Stimulated activated naive CD8-positive, alpha-beta T cell treated with anti-CD3 and anti-CD28 coated beads, Interleukin-15, Interleukin-2, amounts not matched to agents 100 U/mL and 50 U/mL, for 24 hours (primary cell): ENCODE measurements at places on chromosomes 6 and 20.

- no peak for DNase-seq
These were observed 473.9 kb downstream of the PKHD1 start for GRCh38 chr6:51613558-51613957.

DNA sequence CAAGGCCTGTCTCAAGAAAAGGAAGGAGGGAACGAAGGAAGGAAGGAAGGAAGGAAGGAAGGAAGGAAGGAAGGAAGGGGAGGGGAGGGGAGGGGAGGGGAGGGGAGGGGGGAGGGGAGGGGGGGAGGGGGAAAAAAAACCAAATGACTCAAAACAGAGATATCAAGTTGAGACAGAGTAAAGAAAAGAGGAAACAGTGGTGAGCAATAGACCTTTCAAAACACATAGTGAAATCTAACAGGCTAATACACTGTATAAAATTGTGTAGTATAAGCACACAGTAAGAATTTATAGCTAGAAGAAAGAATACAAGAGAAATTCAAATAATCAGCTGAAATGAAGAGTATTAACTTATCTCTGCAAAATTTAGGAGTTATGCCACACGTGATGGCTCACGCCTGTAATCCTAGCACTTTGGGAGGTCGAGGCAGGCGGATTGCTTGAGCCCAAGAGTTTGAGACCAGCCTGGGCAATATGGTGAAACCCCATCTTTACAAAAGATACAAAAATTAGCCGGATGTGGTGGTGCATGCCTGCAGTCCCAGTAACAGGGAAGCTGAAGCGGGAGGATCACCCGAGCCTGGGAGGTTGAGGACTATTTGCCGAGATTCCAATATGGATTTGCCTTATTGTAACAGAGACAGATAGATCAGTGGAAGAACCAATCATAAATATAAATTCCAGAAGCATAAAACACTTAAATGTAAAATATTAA is 123.2 kb downstream of the PRND start:
- no peak for DNase-seq

GRCh38 chr6:16873698-16874097 is 112.4 kb upstream of the ATXN1 start:
- DNase-seq: no peak

DNA sequence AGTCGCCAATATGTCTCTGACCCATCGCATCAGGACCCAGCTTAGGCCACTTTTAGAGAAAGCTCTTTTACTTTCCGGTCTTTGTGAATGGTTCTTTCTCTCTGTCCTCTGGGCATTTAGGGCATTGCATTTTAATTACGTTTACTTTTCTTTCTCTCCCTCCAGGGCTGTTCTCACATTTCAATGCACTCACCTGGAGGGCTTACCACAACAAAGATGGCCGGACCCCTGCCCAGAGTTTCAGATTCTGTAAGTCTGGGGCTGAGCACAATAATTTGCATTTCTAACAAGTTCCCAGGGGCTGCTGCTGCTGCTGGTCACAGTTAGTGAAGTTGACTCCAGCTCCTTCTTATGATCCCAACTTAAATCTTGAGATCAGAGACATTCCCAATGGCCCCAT is 3.0 kb downstream of the ANKRD66 start:
- no peak for DNase-seq

- no peak for DNase-seq
These were observed 1.8 kb downstream of the PAX1 start for GRCh38 chr20:21707267-21707666.

DNA sequence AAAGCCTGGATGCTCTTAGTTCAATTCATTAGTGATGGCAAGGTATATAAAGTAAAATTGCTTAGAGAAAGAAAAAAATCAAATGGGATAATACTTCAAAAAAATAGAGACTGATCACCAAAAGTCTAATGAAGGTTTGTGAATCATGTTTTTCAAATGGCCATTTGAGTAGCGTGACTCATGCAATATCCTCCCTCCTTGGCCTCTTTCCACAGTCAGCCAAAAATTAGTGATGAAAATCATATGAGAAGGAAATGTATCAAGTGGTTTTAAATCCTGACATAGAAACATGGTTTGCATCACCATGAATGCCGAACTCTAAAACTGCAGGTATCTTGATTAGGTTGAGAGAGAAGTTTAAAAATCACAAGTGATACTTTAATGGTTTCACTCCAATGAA is 1.2 kb upstream of the COL19A1 start:
- no peak for DNase-seq

GRCh38 chr20:1185316-1185741 is 548 bp upstream of the TMEM74B start:
- peak; percentile 14 for DNase-seq

DNA sequence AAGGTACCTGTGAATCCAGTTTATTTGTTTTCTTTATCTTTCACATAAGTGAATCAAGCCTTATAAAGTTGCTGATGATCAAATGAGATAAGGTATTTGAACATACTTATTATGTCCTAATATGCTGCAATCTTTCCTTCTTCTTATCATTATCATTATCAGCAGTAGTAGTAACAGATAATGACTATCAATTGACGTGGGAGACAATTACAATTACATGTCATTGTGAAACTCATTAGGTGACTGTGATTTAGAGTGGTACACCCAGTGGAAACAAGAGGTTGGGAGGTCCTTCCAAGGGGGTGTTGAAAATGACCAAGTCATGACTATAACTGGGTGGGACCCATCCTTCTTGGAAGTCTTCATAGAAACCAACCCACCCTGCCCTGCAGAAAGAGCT is 2.8 kb downstream of the CLIC5 start:
- DNase-seq: no peak

GRCh38 chr6:125512621-125513020 is 210.9 kb upstream of the HDDC2 start:
- DNase-seq: no peak

- DNase-seq: no peak
These were observed 88.8 kb upstream of the AHI1 start for GRCh38 chr6:135586388-135586787.

DNA sequence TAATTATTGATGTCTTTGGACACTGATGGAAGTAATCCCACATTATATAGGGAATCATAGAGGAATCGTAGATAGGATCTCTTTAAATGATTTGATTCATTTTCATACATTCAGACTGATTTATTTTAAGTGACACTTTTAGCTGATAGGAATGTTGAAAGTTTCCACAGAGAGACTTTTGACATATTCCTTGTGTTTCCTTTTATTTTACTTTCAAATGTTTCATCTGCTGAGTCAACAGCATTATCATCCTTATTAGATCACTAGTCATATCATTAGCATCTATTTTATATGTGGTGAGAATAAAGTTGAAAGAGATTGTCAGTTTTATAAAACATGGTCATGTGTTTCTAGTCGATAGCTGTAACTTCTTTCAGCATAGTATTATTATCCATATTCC is 13.4 kb downstream of the DCBLD1 start:
- DNase-seq: no peak

DNA sequence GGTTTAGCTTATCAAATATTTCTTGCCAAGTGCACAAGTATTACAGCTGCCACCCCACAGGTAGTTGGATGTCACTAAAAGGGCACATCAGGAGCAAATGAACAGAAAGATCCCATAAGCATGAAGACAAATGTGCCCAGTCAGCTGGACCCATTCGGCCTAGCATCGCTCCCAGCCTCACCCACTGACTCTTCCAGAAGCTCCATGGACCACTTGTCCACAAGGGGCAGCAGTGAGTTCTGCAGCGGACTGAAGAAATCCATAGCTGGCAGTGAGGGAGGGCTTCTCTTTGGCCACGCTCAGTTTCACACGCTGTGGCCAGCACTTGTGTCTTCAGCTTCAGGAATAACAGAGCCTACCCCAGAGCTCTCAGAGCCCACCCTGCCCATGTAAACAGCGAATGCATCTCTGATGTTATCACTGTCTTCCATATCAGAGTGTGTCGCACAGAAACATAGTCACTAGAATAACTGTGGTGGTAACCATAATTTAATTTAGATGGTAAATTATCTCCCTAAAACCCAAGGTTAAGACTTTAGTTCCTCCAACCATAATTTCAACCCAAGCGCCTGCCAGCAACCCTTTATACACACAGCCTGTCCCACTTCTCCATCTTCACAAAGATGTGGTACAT is 15.8 kb downstream of the CGA start:
- DNase-seq: peak; percentile 76

DNA sequence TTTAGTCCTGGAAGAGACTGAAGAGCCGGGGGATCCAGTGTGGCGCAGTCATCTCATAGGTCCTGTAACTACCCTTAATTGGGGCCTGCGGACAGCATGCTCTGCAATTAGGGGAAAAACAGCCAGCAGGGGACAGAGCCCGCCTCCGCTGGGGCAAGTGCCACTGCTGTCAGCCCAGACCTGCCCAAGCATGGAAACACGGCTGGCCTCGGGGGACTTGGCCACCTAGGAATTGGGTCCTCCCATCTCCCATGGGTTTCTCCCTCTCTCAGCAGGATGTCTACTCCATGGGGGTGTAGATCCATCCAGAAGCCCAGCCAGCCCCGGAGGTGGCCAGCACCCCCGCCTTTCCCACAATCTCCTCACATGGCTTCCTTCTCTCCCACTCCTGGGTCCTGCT is 3.6 kb downstream of the GHRH start:
- DNase-seq: no peak

- DNase-seq: peak; percentile 38
These were observed 23.0 kb upstream of the SLC22A7 start for GRCh38 chr6:43274916-43275597.

GRCh38 chr20:14521016-14521415 is 183.6 kb upstream of the FLRT3 start:
- DNase-seq: no peak

- peak; percentile 87 for DNase-seq
These were observed 2.2 kb downstream of the PIM1 start for GRCh38 chr6:37171970-37172812.

DNA sequence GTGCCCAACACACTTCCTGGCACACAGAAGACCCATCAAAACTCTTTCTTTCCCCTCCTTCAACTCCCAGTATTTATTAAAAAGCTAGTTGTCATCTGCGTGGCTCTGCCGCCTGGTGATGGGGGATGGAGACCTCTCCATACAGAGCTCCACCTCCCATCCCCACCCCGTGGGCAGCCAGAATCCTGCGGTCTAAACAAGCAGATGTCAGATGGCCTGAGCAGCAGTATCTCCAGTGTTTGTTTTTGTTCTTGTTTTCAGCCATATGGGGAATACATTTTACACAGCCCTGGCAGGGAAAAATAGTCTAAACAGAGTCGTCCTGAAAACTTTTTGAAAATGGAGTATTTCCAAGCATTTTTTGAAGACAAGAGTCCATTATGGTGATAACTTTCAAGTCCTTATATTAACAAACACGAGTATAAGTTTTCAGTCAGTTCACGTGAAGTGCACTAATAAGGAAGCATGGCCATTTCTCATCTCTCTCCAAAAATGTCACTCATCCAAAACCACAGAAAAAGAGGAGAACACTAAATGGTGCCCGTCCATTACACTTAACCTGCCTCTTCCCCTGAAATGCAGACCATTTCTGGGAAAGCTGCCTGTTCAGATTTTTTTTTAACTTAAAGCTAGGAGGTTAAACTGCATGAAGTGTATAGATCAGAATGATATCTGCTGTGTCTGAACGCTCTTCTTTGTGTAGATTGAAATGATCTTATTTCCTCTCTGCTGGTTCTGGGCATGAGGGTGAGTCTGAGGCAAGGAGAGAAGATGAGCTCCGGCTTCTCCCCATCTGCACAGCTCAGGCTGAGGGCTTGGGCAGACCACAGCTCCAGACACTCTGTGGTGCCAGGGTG is 91.0 kb downstream of the TCP11 start:
- DNase-seq: no peak

- no peak for DNase-seq
These were observed 13.0 kb downstream of the UNC5CL start for GRCh38 chr6:41025966-41026530.

DNA sequence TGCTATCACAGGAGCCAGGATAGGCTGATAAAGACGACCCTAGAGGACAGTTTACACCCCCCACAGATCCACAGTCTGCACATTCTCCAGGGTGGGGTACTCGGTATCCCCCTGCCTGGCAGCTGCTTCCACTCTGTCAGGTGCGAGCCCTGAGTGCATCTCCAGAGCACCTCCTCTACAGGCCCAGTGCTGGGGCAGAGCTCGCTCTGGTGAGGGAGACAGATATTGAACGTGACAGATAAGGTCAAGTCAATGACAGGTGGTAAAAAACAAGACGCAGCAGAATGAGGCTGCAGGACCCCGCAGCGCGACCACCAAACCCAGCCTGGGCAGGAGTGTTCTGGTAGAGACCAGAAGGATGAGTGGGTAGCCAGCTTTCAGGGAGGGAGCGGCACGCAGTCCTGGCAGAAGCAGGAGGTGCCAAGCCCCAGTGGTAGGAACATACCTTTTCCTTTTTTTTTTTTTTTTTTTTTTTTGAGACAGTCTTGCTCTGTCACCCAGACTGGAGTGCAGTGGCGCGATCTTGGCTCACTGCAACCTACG is 12.4 kb upstream of the MYL9 start:
- no peak for DNase-seq

GRCh38 chr6:74755196-74755595 is 450.7 kb downstream of the COL12A1 start:
- DNase-seq: no peak

GRCh38 chr6:169087443-169088041 is 166.1 kb downstream of the THBS2 start:
- DNase-seq: no peak

- DNase-seq: no peak
These were observed 67.3 kb downstream of the LY86 start for GRCh38 chr6:6655805-6656251.

GRCh38 chr20:22462975-22463914 is 121.1 kb downstream of the FOXA2 start:
- no peak for DNase-seq

GRCh38 chr6:67914419-67914818 is 720.7 kb upstream of the ADGRB3 start:
- DNase-seq: no peak

DNA sequence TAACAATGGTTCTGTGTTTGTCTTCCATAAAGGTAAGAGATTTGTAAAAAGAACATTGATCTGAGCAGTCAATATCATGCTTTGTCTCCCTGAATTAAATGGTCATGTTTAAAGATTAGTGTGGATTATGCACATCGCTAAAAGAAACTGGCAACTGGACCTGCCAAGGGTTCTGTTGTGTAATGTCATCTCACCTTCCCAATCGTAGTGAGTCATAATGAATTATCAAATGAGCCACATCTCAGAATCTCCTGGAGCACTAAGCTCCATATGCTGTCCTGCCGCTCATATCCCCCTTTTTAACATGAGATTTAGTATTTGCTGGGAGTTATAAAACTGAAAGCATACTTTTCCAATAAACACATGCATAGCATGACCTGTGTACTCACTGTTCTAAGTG is 187.0 kb upstream of the OPRM1 start:
- no peak for DNase-seq

- DNase-seq: peak; percentile 47
These were observed 42.8 kb upstream of the HFE start for GRCh38 chr6:26044140-26045064.
